ENCODE measurements at places on chromosomes 1 and 21. TPM values are rescaled to one million over a fixed set of nuclear protein-coding genes. Genes with fewer than 3 reads are reported as not detected.

Gene HOOK1
- total RNA-seq = 1.0 TPM

Gene C8A
- total RNA-seq = not detected

Gene ELAVL4
- total RNA-seq = under 0.01 TPM

Gene SLAMF6
- 0.52 TPM for total RNA-seq

Gene CD1E
- total RNA-seq = 0.52 TPM

Gene UBL4B
- not detected for total RNA-seq

Gene CA14
- 2.1 TPM for total RNA-seq

Gene ACTL8
- total RNA-seq = not detected

Gene FMOD
- total RNA-seq = 58.5 TPM

Gene KDF1
- total RNA-seq = not detected

Gene TFAP2E
- 0.52 TPM for total RNA-seq

Gene KIAA0040
- 5.2 TPM for total RNA-seq

Gene ZNF593OS
- not detected for total RNA-seq

Gene URB2
- 11.0 TPM for total RNA-seq

Gene METTL13
- 11.0 TPM for total RNA-seq

Gene SERINC2
- total RNA-seq = 2.1 TPM

Gene CYP4X1
- total RNA-seq = 3.1 TPM

Gene F3
- 1.6 TPM for total RNA-seq

Gene CALML6
- 191 TPM for total RNA-seq

Gene HPCA
- not detected for total RNA-seq

Gene OR2L5
- not detected for total RNA-seq

Gene WNT3A
- not detected for total RNA-seq

Gene PFDN2
- total RNA-seq = 36.5 TPM

Gene PDIK1L
- 7.8 TPM for total RNA-seq

Gene LCE2A
- not detected for total RNA-seq

Gene OLIG1
- total RNA-seq = not detected

Gene GPR153
- total RNA-seq = 4.7 TPM

Gene EXTL1
- total RNA-seq = 0.52 TPM

All from skeletal muscle tissue (tissue), 5 donors.